ENCODE measurements at places on chromosomes 11 and 22.

GRCh38 chr11:128361451-128362020, 225.8 kb downstream of the ETS1 start:
- DNase-seq, result no peak

DNA sequence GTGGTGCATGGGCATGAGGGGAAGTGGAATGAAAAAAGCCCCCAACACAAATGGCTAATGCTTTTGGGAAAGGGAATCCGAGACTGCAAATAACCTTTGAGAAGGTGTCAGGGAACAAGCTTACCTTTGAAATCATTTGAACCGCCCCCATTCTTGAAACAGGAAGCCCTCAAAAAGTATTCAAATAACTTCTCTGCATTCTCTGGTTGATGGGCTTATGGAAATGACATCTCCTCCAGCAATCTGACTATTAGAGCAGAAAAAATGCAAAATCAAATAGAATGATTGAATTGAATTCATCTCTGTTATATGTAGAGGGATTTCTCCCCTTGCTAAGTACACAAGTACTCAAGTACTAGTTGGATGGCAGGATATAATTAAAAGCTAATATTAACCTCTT, 409.9 kb downstream of the TMEM135 start:
- no peak for DNase-seq

GRCh38 chr22:34645375-34645774, 420.6 kb upstream of the ISX start:
- no peak for DNase-seq

GRCh38 chr11:86040919-86041850, 27.7 kb downstream of the PICALM start:
- DNase-seq, result no peak

DNA sequence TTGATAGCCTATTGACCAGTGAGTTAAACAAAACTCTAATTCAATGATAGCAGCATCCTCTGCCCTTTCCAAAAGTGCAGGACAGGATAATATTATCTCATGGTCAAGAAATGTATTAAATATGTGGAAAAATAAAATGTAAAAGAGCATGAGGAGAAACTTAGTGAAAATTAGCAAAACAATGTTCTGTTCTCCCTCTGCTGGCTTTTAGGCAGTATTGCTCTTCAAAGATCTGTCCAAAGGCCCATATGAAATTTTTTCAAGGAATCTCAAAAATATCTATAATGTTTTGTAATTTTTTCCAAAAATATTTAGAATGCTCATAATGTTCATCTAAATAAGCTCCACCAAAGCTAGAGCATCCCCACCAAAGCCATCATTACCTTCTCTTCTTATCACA, 8.3 kb upstream of the ARL14EP start:
- no peak for DNase-seq

- DNase-seq, result no peak
Observed at GRCh38 chr11:116840224-116840745, 2.9 kb upstream of the APOA1 start.

- DNase-seq, result no peak
Observed at GRCh38 chr11:116275635-116276034, 497.2 kb downstream of the BUD13 start.

- DNase-seq, result no peak
Observed at GRCh38 chr11:12187399-12187798, 77.0 kb downstream of the MICAL2 start.

- DNase-seq, result no peak
Observed at GRCh38 chr11:124041254-124041653, at the start of gene OR10G7. Gene OR10G7 (minus strand): TSS chr11:124041325. CDS start chr11:124039001, 2,324 bp downstream.

- no peak for DNase-seq
Observed at GRCh38 chr11:133661846-133662245, 129.5 kb upstream of the OPCML start.

DNA sequence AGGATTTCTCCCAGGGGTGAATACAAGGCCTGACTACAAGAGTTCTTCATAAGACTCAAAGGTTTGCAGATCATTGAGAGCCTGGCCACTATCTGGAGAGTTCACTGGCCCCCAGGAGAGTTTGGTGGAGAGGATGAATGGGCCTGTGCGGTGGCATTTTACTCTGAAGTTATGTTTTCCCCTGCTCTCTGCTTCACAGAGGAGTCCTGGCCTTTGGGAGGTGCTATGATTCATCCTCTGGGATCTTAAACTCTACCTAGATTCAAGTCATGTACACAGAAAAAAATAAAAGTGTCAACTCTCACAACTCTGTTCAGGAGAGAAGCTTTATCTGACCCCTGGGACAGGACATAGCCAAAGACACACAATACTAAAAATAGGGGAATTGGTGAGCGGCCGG, 159.1 kb upstream of the CARD18 start:
- no peak for DNase-seq

- DNase-seq, result no peak
Observed at GRCh38 chr11:60924110-60924905, at the start of gene TMEM132A. Gene TMEM132A (plus strand): TSS chr11:60924460. CDS start chr11:60924634, 174 bp downstream.

GRCh38 chr11:123051634-123052033, 10.3 kb downstream of the HSPA8 start:
- DNase-seq, result no peak

All from BJ (cell line).